Stimulated activated naive CD8-positive, alpha-beta T cell treated with anti-CD3 and anti-CD28 coated beads, Interleukin-15, Interleukin-2, amounts not matched to agents 100 U/mL and 50 U/mL, for 24 hours (primary cell): ENCODE measurements at places on chromosomes 4 and X.

DNA sequence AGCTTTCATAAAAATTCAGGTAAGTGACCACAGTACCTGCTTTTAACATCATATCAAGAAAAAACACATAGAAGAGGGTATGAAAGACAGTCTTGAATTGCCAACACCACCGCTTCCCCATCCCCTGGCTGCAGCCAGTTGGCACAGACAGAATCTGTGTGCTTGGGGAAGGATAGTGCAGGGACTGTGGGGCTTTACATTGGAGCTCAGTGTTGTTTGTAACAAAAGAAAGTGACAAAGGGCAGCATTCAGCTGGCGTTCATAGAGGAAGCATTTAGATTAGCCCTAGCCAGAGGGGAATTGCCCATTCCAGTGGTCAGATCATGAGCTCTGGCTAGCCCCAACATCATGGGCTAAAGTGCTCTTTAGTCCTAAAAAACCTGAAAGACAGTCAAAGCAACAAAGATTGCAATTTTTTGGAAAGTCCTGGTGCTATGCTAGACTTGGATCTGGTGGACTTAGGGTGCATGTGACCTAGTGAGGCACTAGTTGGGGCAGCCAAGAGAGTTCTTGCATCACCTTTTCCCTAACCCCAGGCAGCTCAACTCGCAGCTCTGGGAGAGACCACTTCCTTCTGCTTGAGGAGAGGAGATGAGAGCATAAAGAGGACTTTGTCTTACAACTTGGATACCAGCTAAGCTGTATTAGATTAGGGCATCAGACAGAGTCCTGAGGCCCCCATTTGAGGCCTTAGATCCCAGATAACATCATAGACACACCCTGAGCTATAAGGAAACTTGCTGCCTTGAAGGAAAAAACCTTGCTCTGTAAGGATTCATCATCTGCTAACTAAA, 1602.4 kb upstream of the ADGRL3 start:
- no peak for DNase-seq

- no peak for DNase-seq
Observed at GRCh38 chr4:166078383-166078782, 205.3 kb downstream of the TLL1 start.

DNA sequence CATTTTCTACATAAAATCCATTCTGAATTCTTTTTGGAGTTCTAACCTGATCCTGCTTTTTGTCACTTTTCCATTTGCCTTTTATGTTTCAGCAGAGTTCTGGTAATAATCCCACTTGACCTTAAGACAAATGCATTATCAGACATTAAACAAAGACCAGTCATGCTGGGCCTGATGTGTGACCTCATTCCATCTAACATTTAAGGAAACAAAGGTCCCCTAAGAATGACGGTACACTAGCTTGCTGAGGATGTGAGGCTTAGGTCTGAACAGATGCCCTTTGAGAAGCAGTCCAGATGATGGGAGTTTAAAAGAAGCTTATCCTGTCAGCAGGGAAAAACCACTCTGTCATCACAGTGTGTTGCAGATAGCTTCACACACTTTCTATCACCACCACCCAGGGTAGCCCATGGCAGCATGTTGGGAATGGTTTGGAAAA, 38.1 kb upstream of the PDE5A start:
- no peak for DNase-seq

DNA sequence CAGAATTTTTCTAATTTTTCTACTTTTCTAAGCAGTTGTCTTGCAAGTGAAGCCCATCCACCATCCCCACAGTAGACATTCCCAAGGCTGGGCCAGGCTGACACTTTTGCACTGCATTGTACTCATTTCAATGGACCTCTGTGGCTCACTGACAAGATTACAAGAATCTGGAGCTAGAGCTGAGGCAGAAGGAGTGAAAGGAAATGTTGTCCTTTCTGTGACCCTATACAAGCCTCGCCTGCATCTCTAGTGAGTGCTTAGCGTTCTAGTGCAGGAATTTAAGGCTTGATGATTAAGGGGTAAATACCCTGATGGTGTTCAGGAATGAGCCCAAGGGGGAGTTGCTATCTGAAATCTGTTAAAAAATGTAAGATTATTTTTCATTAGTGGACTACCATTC, 6.3 kb downstream of the MAGED1 start:
- no peak for DNase-seq

DNA sequence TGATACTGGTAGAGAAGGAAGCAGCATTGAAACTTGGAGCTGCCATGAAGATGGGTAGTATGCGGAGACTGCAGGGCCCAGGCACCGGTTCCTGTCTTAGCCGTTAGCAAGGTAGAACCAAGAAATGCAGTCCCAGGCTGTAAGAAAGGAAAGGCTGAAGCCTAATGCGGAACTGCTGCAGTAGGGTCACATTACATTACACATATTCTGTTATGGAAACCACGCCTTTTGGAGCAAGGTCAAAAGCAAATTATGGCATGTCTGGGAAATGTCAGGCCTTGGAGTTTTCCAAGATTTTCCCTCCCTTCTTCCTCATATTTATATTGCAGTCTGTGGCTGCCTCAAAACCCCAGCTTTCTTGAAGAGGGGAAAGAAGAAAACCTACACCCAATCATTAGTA, 204.8 kb upstream of the RASGEF1B start:
- no peak for DNase-seq

- DNase-seq = no peak
Observed at GRCh38 chrX:13955975-13956374, 73.7 kb downstream of the GEMIN8 start.

- no peak for DNase-seq
Observed at GRCh38 chr4:87843936-87844335, 11.2 kb downstream of the MEPE start.

DNA sequence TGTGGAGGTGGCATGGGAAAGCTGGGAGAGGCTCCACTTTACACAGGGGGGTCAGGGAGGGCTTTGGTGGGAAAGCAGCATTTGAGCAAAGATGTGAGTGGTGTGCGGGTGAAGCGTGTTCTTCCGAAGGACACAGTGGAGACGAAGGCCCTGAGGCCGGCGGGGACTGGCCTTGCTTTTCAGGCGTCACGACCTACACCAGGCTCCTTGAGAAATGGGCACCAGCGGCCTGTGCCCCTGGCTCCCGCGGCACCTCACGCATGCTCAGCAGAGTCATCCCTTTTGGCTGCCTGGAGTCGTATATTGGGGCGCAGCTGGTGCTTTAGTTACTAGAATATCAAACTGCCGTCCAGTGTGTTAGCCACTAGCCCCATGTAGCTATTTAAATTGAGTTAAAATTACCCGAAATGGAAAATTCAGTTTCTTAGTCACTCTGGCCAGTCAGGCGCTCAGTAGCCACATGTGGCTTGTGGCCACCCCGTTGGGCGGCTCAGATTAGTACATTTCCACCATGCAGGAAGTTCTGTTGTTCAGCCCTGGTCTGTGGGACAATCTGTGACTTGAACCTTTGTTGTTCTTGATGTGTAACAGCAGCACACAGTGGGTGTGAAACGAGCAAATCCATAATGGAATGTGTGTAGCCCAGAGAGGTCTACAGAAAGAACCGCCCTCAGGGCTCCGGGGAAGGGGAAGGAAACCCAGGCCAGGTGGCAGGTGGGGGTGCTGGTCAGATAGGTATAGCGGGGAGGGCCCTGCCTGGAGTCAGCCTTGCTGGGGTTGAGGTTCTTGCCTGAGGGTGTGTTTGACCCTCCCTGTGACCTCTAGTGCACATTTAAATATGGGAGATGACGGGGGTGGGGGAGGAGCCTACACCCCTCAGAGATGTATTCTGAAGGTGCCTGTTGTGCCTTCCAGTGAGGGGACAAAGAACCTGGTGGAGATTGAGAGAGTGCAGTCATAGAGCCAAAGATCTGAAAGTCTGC, 30.4 kb downstream of the TBC1D14 start:
- no peak for DNase-seq

- no peak for DNase-seq
Observed at GRCh38 chrX:101219116-101219863, at the start of gene DRP2. Gene DRP2 (plus strand): TSS chrX:101219786. CDS start chrX:101231648, 11,862 bp downstream.

- no peak for DNase-seq
Observed at GRCh38 chr4:173432430-173432829, 33.5 kb upstream of the SCRG1 start.

DNA sequence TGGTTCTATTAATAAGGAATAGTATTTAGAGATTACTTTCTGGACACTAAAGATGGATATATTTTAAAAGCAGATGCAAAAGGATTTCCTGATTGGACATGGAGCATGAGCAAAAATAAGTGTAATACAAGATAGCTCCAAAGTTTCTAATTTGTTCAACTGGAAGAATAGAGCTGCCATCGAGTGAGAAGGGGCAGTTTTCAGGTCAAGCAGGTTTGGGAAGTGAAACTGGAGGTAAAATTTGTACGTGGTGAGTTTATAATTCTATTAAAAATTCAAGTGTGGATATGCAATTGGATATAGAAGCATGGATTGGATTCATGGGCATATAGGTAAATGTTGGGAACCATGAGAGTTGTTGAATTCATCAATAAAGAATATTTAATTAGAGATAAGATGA, 31.8 kb downstream of the PRDM8 start:
- DNase-seq = no peak

GRCh38 chr4:145530189-145530588, 48.5 kb downstream of the SMAD1 start:
- DNase-seq = no peak

- no peak for DNase-seq
Observed at GRCh38 chr4:66585767-66586166, 915.5 kb upstream of the EPHA5 start.

DNA sequence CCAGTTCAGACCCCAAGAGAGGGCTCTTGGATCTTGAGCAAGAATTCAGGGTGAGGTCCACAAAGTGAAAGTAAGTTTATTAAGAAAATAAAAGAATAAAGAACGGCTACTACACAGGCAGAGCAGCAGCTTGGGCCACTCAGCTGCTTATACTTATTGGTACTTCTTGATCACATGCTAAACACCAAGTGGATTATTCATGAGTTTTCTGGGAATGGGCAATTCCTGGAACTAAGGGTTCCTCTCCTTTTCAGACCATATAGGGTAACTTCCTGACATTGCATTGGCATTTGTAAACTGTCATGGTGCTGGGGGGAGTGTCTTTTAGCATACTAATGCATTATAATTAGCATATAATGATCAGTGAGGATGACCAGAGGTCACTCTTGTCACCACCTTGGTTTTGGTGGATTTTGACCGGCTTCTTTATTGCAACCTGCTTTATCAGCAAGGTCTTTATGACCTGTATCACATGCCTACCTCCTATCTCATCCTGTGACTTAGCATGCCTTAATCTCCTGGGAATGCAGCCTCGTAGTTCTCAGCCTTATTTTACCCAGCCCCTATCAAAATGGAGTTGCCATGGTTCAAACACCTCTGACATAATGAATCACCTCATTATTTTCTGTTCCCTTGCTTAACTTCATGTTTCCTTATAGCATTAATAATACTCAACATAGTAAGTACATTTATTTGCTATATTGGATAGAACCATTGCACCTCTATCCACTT, 476.3 kb downstream of the DTHD1 start:
- no peak for DNase-seq

GRCh38 chr4:48985976-48986653, at the start of gene CWH43:
Gene CWH43 (plus strand): TSS chr4:48986275. CDS start chr4:48986430, 155 bp downstream.
- no peak for DNase-seq

GRCh38 chrX:2383735-2384134, 117.0 kb downstream of the DHRSX start:
- no peak for DNase-seq

GRCh38 chrX:151680805-151681204, 14.5 kb upstream of the PRRG3 start:
- DNase-seq = peak; percentile 63
